ENCODE measurements at places on chromosomes 7 and 10.
A peak's percentile ranks its signal among the peaks of the same experiment; 100 is the strongest.

GRCh38 chr7:70595755-70596597 is 536.0 kb upstream of the GALNT17 start:
- DNase-seq: no peak

DNA sequence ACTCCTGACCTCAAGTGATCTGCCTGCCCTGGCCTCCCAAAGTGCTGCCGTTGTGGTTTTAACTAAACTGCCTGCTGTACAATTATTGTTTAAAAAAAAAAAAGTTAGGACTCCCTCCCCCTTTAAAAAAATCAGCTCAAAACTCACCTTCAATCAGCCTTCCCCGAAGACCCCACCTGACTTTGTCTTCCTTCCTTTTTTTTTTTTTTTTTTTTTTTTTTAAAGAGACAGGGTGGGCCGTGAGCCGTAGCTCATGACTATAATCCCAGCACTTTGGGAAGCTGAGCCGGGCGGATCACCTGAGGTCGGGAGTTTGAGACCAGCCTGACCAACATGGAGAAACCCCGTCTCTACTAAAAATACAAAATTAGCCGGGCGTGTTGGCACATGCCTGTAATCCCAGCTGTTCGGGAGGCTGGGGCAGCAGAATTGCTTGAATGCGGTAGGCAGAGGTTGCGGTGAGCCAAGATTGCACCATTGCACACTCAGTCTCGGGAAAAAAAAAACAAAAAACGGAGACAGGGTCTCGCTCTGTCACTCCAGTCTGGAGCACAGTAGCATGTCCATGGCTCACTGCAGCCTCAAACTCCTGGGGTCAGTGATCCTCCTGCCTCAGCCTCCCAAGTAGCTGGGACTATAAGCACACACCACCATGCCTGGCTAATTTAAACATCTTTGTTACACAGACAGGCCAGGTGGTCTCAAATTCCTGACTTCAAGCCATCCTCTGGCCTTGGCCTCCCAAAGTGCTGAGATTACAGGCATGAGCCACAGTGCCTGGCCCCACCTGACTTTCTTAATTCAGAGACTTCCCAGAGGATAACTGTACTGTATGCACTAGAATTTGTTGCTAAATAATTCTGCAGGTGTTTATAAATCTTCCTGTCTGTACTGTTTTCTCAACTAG is 3.2 kb downstream of the FIS1 start:
- no peak for DNase-seq

- DNase-seq: peak; percentile 92
These were observed 190.8 kb downstream of the MLLT10 start for GRCh38 chr10:21724687-21725367.

DNA sequence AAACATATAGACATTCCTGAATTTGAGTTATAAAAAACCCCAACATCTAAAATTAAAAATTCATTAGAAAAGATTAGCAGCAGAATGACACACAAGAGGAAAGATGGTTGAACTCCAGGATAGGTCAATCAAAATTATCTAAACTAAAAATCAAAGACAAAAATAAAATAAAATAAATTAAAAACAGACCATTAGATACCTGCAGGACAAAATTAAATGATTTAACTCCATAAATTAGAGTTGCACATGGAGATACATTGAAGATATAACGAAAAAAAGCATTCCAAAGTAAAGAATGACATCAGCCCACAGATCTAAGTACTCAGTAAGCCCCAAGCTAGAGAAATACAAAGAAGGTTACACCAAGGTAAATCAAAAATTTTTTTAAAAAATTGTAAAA is 226.1 kb upstream of the SORCS1 start:
- DNase-seq: no peak

GRCh38 chr10:96991313-96991841 is 159.3 kb downstream of the LCOR start:
- DNase-seq: no peak
